ENCODE measurements at places on chromosomes 11 and 22.

DNA sequence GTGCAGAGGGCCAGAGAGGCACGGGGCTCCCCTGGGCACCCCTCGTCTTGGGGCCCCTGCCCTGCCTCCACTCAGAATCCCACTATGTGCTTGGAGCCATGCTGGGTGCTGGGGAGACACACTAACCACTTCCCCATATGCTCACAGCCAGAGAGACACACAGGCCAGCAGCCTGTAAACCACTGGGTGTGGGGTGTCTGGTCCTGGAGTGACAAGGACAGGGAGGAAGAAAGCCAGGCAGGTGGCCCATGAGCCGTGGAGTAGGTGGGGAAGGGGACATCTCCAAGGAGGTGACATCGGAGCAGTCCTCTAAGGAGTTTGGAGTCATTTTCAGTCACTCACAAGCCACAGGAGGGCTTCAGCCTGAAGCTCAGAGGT lies 58.9 kb downstream of the CDKN1C start:
- no peak for DNase-seq

- DNase-seq: no peak
These were observed 20.2 kb downstream of the CHST1 start for GRCh38 chr11:45644981-45645889.

DNA sequence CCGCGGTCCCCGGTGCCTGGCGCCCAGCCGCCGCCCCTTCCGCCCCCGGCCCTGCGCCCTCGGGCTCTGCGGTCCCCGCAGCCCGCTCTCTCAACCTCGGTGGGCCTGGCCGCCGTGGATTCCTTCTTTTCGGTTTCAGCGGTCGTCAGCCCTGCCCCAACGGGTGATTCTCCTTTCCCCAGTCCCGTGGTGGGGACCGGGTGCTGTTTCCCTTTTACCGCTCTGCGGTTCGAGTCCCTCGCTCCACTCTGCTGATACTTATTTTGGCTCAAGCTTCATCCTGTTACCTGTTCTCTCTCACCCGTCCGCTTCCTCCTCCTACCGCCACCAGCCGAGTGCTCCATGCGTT lies 494 bp downstream of the ZDHHC5 start:
- no peak for DNase-seq

- DNase-seq: peak; percentile 84
These were observed 3.7 kb upstream of the RPS6KA4 start for GRCh38 chr11:64355078-64355940.

DNA sequence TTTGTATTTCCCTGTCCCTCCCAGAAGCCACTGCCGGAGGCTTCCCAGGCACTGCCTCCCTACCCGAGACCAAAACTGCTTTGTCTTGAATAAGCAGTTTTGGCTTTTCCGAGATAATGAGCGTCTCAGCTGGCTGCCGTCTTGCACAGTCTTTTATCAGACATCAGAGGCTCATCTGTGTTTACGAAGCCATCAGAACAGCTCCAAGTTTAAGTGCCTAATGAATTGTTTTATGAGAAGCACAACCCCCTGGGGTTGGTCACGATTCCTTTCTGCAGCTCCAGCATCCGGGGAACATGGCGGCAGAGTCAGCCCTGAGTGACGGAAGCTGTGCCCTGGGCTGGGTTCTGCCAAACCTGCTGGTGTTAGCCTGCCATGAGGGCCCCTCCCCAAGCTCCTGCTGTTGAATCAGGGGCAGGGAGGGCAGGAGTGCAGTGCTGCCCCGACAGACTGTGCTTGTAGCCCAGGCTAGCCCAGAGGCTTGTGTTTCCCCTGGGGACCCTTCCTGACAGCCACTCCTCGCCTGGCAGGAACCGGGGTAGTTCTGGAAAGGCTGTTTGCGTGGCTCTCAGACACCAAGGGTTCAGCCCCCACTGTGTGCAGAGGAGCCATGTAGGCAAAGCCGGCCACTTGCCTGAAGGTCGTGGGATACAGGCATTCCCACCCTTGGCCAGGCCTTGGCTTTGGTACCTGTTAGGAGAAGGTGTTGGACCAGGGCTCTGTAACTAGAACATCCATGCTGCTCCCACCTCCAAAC lies 96.1 kb downstream of the MORC2 start:
- no peak for DNase-seq

- DNase-seq: no peak
These were observed 1.7 kb upstream of the DGCR2 start for GRCh38 chr22:19123936-19124335.

Measured in fibroblast of skin of scalp (primary cell).